ENCODE measurements at places on chromosomes 5 and 9. TPM values are rescaled to one million over a fixed set of nuclear protein-coding genes. Genes with fewer than 3 reads are reported as not detected.

DNA sequence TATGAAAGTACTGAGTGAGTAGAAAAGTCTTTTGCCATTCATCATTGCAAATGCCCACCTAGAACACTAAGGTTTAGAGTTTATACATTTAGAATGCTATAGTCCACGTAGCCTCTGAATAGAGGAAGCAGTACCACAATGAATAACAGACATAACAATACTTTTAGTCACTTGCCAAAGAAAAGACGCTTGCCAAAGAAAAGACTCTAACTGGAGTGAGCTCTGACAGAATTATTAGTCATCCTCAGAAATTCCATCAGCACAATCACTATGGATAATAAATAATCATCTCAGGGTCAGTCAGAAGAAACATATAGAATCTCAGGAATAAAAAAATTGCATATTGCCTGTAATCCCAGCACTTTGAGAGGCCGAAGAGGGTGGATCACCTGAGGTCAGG is 168.5 kb upstream of the TARS1 start:
- H3K27me3 ChIP-seq = no peaks in the 10 kb centered on the region
- no peaks in the 10 kb centered on the region for H3K36me3 ChIP-seq
- peaks cover 20% of the 10 kb centered on the region for H3K4me1 ChIP-seq
- H3K27ac ChIP-seq = no peak overlapping the region
- DNase-seq = no peak
- H3K4me3 ChIP-seq = no peak overlapping the region

- H3K27ac ChIP-seq = no peak overlapping the region
- H3K27me3 ChIP-seq = no peaks in the 10 kb centered on the region
- no peak overlapping the region for H3K4me3 ChIP-seq
- no peaks in the 10 kb centered on the region for H3K36me3 ChIP-seq
- DNase-seq = no peak
Observed at GRCh38 chr5:124468671-124469411, 277.6 kb downstream of the ZNF608 start.

DNA sequence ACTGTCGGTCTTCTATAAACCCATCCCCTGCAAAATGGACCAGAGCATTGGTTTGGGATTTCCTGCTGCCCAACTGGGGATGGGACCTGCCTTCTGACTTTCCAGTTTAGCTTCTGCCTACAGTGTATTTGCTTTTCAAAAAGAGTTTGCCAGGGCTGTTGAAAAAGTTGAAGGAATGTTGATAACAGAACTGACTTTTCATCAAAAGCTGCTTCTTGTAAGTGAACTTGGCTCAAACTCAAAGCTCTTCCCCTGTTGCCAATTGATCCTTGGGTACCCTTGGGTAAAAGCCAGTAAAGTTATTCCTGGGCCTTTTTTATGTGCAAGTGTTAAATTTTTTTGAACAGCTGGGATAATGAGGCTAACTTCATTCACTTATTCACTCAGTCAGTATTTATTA is 142.9 kb upstream of the SLC30A5 start:
- no peaks in the 10 kb centered on the region for H3K4me1 ChIP-seq
- H3K27ac ChIP-seq = no peak overlapping the region
- H3K27me3 ChIP-seq = no peaks in the 10 kb centered on the region
- DNase-seq = no peak
- H3K4me3 ChIP-seq = no peak overlapping the region
- no peaks in the 10 kb centered on the region for H3K36me3 ChIP-seq

The EPB41L4A gene
- 18.0 TPM for total RNA-seq

GRCh38 chr5:2505217-2505616 is 246.3 kb downstream of the IRX2 start:
- DNase-seq = no peak
- no peaks in the 10 kb centered on the region for H3K27me3 ChIP-seq
- no peak overlapping the region for H3K4me3 ChIP-seq

The PCDHB7 gene
- 4.4 TPM for total RNA-seq

DNA sequence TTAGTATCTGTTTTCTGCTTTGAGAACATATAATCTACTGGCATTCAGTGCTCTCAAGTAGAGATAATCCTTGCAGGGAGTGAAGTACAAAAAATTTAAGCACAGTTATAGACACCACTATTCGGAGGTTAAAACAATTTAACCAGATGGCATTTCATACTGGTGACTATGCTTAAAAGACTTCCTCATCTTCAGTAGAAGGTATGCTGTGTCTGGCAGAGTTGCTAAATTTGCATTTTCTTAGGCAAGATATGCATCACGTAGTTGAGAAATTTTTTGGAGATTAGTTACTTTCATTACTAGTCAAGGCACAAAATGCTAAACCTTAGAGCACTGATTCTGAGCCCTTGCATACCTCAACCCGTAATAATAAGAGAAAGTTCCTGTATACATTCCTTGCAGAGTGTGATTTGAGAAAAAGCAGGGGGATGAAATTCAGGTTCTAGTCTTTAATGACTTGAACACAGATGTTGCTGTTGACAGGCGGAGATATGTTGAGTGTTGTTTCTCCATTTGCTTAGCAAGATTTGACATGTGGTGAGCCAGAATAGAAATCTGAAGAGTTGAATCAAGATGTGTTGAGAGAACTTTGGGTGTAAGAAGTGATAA is 70.8 kb upstream of the STARD4 start:
- H3K4me1 ChIP-seq = no peaks in the 10 kb centered on the region
- no peak overlapping the region for H3K4me3 ChIP-seq

GRCh38 chr9:33931326-33931725 is 114.4 kb downstream of the UBE2R2 start:
- DNase-seq = no peak
- peaks cover 90% of the 10 kb centered on the region for H3K36me3 ChIP-seq
- no peaks in the 10 kb centered on the region for H3K4me1 ChIP-seq
- H3K27me3 ChIP-seq = no peaks in the 10 kb centered on the region
- no peak overlapping the region for H3K27ac ChIP-seq

The PDZD2 gene
- 153 TPM for total RNA-seq

The PCDHGA2 gene
- 9.6 TPM for total RNA-seq

The CCL27 gene
- not detected for total RNA-seq

The PCDHB9 gene
- 9.2 TPM for total RNA-seq

- no peaks in the 10 kb centered on the region for H3K4me1 ChIP-seq
- peaks cover 5% of the 10 kb centered on the region for H3K36me3 ChIP-seq
- H3K27ac ChIP-seq = no peak overlapping the region
Observed at GRCh38 chr5:128264564-128265360, 181.2 kb downstream of the SLC12A2 start.

DNA sequence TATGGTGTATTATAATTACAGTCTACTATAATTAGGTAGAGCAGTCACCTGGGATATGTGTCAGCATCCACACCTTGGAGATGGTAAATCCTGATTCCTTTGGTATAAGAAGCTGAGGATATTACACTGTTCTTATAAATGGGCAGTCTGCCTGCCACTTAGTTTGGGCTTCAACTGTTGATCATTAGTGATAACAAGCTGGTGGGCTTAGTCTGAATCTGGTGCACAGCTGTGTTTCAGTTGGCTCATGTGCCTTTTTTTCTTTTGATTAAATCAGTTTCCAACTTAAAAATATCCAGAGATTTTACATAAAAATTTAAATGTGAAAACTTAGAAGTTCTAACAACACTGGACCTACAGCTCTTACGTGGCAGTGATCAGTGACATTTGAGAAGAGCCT is 21.2 kb downstream of the LVRN start:
- no peak for DNase-seq
- no peaks in the 10 kb centered on the region for H3K27me3 ChIP-seq
- no peaks in the 10 kb centered on the region for H3K36me3 ChIP-seq
- no peak overlapping the region for H3K27ac ChIP-seq

GRCh38 chr5:73284220-73284795 is 111.3 kb downstream of the TMEM174 start:
- H3K27ac ChIP-seq = no peak overlapping the region
- peaks cover 40% of the 10 kb centered on the region for H3K4me1 ChIP-seq
- no peaks in the 10 kb centered on the region for H3K27me3 ChIP-seq
- no peaks in the 10 kb centered on the region for H3K36me3 ChIP-seq
- H3K4me3 ChIP-seq = no peak overlapping the region

The SPINK6 gene
- total RNA-seq = not detected

The SEMA5A gene
- total RNA-seq = 55.3 TPM

GRCh38 chr5:88808153-88808552 is 74.8 kb downstream of the MEF2C start:
- H3K4me3 ChIP-seq = no peak overlapping the region
- no peaks in the 10 kb centered on the region for H3K36me3 ChIP-seq
- no peak for DNase-seq
- no peaks in the 10 kb centered on the region for H3K4me1 ChIP-seq

The NR4A3 gene
- total RNA-seq = 5.7 TPM

- no peak for DNase-seq
- H3K4me3 ChIP-seq = no peak overlapping the region
- H3K27me3 ChIP-seq = no peaks in the 10 kb centered on the region
- H3K4me1 ChIP-seq = no peaks in the 10 kb centered on the region
- H3K27ac ChIP-seq = no peak overlapping the region
Observed at GRCh38 chr5:59503220-59503619, 390.3 kb downstream of the PDE4D start.

GRCh38 chr5:62395210-62395950 is 8.3 kb downstream of the DIMT1 start:
- peaks cover 2% of the 10 kb centered on the region for H3K36me3 ChIP-seq
- no peak for DNase-seq
- H3K4me3 ChIP-seq = no peak overlapping the region
- no peak overlapping the region for H3K27ac ChIP-seq
- H3K4me1 ChIP-seq = no peaks in the 10 kb centered on the region
- H3K27me3 ChIP-seq = no peaks in the 10 kb centered on the region

DNA sequence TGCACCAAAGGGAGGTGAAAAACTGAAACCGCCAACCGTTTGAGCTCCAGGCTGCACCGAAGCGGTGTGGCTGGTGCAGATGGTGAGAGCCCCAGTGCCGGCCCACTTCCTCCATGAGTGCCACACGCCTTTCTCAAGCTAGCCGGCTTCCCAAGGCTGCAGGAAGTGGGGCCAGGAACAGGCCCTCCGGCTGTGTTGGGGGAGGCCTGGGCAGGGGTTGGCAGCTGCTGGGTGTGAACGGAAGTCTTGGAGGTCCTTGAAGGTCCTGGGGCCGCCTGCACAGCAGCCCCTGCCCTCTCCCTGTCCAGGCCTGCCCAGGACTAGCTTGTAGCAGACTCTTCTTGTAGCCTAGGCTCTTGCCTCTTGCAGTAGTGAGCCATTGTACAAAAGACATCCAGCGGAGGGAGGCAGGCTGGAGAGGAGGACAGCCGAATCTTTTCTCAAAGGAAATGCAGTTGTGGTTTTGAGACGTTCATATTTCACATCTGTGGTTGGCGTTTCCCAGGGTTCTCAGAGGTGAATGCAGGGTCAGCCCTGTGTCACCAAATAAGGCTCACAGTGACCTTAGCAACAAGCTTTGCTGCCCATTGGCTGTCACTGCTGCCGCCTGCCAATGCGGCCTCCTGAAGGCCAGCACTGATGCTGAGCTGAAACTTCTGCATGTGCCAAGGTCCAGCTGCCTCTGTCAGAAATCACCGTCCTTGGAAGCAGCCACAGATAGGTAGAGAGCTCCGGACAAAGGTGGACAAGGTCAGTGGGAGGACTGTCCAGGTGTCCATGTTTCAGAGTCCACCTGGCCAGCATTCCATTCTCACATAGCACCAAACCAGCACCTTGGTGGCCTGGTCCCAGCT is 23.9 kb downstream of the IRF1 start:
- no peaks in the 10 kb centered on the region for H3K27me3 ChIP-seq
- no peak overlapping the region for H3K4me3 ChIP-seq
- H3K4me1 ChIP-seq = peaks cover 65% of the 10 kb centered on the region

The CACNA1B gene
- total RNA-seq = under 0.01 TPM

- no peaks in the 10 kb centered on the region for H3K36me3 ChIP-seq
- peaks cover 24% of the 10 kb centered on the region for H3K4me1 ChIP-seq
- no peak overlapping the region for H3K4me3 ChIP-seq
- DNase-seq = no peak
- H3K27ac ChIP-seq = no peak overlapping the region
Observed at GRCh38 chr5:476102-476813, 33.3 kb downstream of the EXOC3 start.

DNA sequence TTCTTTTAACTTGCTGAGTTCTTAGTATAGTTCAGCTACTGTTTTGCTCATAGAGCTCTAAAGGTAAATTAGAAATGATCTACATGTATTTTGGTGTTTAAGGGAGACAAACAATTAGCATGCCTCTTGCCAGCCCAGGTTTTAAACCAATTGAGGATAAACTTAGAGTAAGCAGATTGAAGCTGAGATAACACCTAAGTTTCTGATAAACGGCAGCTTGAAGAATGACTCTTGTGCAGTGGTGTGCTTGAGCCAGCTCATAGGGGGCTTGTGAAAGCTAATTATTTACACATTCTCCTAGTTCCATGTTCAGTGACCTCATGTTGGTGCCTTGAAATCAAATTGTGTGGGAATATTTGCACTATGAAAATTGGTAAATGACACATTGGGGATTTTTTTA is 193.0 kb downstream of the PRR16 start:
- no peak for DNase-seq
- H3K4me3 ChIP-seq = no peak overlapping the region
- no peaks in the 10 kb centered on the region for H3K27me3 ChIP-seq
- H3K4me1 ChIP-seq = no peaks in the 10 kb centered on the region
- H3K27ac ChIP-seq = no peak overlapping the region

GRCh38 chr9:135508211-135508820 is 7.8 kb downstream of the MRPS2 start:
- H3K4me1 ChIP-seq = no peaks in the 10 kb centered on the region
- no peak overlapping the region for H3K27ac ChIP-seq
- DNase-seq = no peak
- H3K36me3 ChIP-seq = no peaks in the 10 kb centered on the region
- no peaks in the 10 kb centered on the region for H3K27me3 ChIP-seq

DNA sequence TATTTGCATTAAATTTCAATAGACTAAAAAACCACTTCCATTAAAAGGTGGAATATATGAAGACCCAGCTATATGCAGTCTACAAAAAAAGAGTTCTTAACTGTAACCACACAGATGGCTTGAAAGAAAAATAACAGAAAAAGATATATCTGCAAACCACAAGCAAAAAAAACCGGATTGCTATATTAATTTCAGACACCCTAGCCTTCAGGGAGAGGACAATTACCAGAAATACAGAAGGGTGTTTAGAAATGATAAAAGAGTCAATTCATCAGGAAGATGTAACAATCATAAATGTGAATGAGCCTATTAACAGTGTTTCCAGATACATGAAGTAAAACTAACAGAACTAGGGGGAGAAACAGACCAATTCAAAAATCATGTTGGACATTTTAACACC is 56.9 kb upstream of the SMIM23 start:
- DNase-seq = no peak
- no peak overlapping the region for H3K27ac ChIP-seq
- no peaks in the 10 kb centered on the region for H3K4me1 ChIP-seq

- no peak overlapping the region for H3K4me3 ChIP-seq
- DNase-seq = no peak
- no peak overlapping the region for H3K27ac ChIP-seq
- H3K4me1 ChIP-seq = peaks cover 24% of the 10 kb centered on the region
Observed at GRCh38 chr5:135547590-135548254, 12.0 kb upstream of the NEUROG1 start.

The TEX48 gene
- total RNA-seq = not detected

The SPTAN1 gene
- total RNA-seq = 491 TPM

The SLC36A3 gene
- total RNA-seq = not detected

DNA sequence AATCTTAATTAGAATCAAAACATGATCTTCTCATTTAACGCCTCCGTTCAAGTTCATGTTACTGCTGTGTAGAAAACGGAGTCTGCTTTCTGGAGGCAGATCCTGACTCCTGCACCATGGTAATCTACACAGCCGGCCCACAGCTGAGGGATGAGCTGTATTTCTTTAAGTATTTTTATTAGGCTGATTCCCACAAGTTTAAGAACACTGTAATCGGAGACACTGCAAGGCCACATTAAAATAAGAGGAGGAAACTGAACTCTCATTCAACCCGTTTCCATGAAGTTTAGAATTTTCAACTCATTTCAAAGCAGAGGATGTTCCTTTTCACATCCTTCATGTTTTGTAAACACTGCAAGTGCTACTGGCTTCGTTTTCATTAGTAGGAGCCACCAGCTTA is 372.2 kb downstream of the NFIB start:
- H3K27me3 ChIP-seq = no peaks in the 10 kb centered on the region
- no peaks in the 10 kb centered on the region for H3K4me1 ChIP-seq
- no peak overlapping the region for H3K4me3 ChIP-seq
- no peak overlapping the region for H3K27ac ChIP-seq
- DNase-seq = no peak

Data from tibial nerve (tissue), 4 donors.